NCI-H69 (cell line): ENCODE measurements at places on chromosomes 5 and 9.

GRCh38 chr5:178308541-178309092 lies 76.0 kb upstream of the PHYKPL start:
- DNase-seq, result no peak

DNA sequence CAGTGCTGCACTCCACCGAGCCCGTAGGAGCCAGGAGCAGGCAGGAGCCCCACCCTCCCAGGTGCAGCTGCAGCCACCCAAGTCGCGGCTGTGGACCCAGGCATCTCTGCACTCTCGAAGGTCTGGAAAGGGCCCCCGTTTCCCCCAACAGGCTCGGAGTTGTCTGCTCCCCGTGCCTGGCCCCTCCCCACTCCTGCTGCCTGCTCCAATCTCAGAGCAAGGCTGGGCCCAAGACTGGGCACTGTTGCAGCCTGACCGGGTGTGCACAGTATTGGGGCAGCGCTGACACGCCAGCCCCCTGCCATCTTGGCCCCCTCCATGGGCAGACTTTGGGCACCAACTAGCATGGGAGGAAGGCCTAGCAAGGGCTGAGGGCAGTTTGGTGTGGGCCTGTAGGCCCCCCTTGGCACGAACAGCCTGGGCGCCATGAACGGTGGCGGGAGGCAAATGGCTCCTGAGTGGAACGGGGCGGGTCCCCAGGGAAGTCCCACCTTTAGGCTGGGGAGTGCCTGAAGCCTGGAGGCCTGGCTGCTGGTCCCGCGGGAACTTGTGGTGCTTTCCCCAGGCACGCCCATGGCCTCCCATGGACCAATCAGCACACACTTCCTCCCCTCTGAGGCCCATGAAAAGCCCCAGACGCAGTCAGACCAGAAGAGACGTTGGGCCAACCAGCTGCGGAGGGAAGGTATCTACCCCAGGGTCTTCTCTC lies 60.4 kb downstream of the PSAT1 start:
- no peak for DNase-seq

- no peak for DNase-seq
Measured at GRCh38 chr5:111345731-111346130, 121.5 kb downstream of the CAMK4 start.

DNA sequence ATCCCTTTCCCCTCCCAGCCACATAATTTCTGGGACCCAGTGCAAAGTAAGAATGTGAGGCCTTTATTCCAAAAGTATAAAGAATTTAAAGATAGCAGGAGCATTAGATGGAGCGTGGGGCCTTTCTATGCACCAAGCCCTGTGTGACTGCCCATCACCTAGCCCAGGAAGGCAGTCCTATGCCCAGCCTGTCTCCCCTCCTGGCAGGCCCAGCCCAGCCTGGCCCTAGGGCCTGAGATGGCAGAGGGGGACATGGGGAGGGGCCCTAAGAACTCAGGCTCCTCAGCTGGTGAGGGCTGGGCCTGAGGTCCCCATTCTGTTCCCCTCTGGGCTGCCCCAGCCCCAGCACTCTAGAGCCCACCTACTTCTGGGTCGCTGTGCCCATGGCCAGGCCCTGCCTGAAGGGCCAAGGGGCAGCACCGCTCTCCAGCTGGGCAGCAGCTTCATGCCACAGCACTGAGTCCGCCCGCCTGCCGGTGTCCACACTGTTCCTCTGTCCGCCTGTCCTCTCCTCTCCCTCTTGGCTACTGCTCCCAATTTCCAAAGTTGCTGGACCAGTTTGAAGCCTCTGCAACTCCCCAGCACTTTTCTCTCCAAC lies 995 bp upstream of the SLC23A1 start:
- DNase-seq, result no peak

GRCh38 chr9:84671586-84672521 lies 2.3 kb downstream of the NTRK2 start:
- DNase-seq, result peak; percentile 15

- DNase-seq, result peak; percentile 51
Measured at GRCh38 chr5:164597293-164597900, 1092.0 kb downstream of the MAT2B start.

- DNase-seq, result no peak
Measured at GRCh38 chr9:88754452-88754851, 219.5 kb downstream of the NXNL2 start.

DNA sequence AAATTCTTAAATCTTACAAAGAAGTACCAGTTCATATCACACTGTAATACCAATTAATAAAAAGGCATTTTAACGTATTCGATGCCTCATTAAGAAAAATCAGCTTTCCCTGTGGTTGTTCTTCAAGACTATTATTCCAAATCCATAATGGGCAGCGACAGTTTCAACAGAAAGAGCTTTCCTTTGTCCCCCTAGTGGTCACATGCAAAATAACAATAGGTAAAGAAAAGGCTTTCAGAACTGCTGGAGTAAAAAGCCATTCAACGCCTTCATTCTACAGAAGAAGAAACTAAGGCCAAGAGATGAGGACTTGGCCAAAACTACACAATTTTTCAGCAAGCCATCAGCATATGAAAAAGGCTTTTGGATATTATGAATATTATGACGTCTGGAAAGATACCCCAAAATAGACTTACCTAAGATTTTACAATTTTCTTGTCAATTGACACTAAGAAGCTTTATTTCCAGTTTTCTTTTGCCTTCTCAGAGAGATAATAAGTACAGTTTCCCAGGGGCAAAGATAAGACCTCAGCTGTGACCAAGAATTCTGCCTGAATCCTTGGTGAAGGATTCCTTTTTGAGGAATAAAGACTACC lies 6.7 kb upstream of the CDH6 start:
- DNase-seq, result peak; percentile 81

GRCh38 chr5:137778772-137779564 lies 24.8 kb upstream of the HNRNPA0 start:
- peak; percentile 68 for DNase-seq

- DNase-seq, result no peak
Measured at GRCh38 chr5:131794586-131794985, 2.2 kb downstream of the FNIP1 start.

- DNase-seq, result no peak
Measured at GRCh38 chr5:101084353-101084752, 181.3 kb upstream of the ST8SIA4 start.

DNA sequence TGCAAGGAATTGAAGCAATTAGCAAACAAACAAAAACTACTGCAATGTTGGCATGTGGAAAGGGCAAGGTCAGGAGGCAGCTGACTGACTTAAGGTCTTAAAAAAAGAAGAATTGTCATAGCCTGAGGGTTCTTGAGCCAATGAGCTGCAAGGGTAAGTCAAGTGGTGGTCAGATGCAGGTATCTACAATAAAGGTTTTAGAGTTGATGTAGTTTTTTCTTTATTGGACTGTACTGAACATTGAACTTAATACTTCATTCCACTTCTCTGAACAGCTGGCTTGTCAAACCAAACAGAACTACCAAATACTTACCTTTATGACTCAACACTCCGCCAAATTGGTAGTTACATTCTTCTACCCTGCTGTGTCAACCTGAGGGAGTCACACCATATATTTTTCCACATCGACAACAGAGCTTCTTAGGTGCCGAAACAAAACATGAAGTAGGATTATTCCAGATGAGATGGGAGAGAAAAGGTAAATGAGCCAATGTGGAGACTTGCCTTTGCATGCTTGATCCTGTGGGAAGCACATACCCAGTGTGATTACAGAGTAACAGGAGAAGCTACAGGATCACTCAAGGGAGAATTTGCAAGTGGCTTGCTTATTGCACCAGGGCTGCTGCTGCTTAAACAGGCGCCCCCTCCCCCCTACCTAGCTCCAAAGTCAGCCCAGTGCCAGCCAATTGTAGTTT lies 35.3 kb downstream of the EQTN start:
- peak; percentile 57 for DNase-seq

DNA sequence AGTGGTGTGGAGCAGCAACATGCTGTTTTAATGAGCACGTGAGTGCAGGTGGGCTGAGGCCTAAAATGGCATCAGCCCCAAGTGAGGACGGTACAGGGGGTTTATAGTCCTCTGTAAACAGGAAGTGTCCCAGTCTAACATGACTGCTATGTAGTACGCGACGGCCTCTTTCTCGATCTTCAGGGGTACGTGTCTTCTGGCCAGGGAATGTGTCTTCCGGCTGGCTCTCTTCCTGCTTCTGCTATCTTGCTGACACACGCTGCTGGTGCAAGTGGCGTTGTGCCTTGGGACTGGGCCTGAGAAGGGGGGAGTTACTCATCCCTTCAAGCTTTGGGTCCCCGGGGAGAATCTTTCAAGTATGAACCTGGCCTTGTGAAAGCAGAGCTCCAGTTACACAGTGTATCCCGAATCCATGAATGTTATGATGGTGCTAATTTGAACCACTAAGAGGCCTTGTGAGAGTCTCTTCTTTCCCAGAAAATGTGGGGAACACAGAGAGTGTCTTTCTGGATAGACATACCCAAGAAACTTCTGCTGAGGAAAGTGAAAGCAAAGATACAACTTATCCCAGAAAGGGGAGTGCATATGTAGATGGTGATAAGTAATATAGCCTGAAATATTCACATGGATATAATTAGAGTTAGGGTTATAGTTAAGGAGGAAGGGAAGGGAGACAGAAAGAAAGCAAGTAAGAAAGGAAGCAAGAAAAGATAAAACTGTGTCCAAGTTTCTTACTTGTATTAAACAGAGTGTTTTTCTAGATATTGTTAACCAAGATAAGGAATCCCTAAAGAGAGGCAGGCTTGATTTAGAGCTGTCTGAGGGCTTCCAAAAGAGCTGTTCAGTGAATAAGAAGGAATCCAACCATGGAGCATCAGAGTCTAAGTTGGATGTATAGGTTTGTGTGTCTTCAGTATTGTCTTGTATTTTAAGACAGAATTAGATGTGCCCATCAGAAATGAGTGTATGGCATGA lies 35.5 kb upstream of the ANXA2R start:
- DNase-seq, result no peak

DNA sequence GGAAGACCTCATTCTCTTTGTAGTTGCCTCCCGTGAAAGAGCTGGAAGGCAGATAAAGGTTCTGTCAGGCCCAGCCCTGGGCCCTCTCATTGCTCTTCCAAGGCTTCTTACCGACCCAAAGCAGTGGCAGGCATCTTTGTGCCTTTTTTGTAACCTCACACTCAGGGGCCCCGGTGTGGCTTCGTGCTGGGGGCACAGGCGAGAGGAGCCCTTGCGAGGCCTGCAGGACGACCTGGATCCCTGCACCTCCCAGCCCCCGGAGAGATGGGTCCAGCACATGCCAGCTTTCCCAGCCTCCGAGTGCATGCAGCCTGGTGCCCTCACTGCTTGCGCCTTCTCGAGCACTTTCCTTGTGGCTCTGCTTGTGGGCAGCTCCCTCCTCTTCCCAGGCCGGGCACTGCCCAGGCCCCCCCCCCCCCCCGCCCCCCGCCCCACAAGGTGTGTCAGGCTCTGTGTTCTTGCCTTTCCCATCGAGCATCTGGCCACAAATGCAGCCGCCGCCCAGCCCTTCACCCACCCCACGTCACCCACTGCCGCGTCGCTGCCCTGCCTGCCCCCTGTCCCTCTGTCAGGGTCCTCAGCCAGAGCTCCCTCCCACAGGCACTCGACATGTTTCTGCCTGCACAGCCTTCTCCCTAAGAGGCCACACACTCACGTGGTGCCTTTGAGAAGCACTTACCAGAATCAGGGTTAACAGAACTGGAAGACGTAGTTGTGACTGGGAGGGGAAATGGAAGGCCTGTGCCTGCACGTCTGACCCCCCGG lies 63.7 kb upstream of the CACNA1B start:
- DNase-seq, result no peak

DNA sequence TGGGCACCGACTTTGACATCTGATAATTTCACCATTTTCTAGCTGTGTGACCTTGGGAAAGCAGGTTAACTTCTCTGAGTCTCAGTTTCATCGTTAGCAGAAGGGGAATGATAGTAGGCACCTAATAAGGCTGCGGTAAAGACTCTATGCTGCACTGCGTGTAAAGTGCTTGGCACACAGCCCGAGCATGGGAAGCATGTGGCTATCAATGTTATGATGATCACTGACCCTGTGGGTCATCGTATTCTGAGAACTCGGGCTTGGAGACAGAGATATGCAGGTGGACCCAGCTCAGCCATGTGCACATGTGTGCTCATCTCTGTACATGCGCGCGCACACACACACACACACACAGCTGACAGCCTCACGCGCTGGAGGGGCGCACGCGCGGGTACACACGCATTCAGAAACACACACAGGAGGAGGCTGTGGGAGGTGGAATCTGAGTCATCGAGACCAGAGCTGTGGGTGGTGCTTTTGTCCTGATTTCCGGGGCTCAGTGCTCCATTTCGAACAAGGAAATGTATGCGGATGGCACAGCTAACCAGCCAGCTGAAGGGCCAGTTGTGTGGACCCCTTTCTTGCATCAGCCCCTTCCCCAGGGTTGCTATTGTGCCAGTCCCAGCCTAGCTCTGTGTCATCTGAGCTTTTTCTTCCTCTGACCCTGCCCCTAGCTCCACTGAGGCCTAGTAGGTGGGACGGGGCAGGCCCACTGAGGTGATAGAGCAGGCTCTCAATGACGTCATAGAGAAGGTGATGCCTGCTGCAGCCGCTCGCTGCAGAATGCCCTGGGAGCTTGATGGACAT lies 11.1 kb upstream of the ARAP3 start:
- peak; percentile 44 for DNase-seq

GRCh38 chr5:125148706-125149105 lies 402.3 kb upstream of the ZNF608 start:
- DNase-seq, result no peak

DNA sequence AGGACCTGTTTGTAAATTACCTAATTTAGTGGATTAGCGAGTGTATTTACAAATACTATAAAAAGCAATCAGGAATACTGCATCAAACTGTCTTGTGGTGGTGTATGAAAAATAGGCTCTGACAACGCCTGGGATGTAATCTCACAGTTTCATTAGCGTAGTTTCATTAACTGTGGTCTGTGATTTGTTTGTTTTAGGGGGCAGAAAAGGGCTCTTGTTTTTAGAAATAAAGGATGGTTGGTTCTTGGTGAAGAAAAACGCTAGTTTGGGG lies 1.4 kb downstream of the SLC44A1 start:
- DNase-seq, result peak; percentile 52
